ENCODE measurements at places on chromosomes 7 and 10. TPM values are rescaled to one million over a fixed set of nuclear protein-coding genes. Genes with fewer than 3 reads are reported as not detected.

COBL gene
- polyA plus RNA-seq, result 117 TPM

GRCh38 chr10:124152139-124153022, 59.0 kb upstream of the CHST15 start:
- no peak for DNase-seq

GRCh38 chr10:47223236-47223635, 76.8 kb upstream of the GDF10 start:
- no peak for DNase-seq

UNCX gene
- not detected for polyA plus RNA-seq

PAX4 gene
- not detected for polyA plus RNA-seq

EBF3 gene
- 57.0 TPM for polyA plus RNA-seq

Data from forelimb muscle (tissue), 1 donor.